Stimulated activated CD8-positive, alpha-beta memory T cell treated with anti-CD3 and anti-CD28 coated beads, Interleukin-2, amount 100 ng/mL, for 1 hour (primary cell): ENCODE measurements at places on chromosomes 5 and 9.

DNA sequence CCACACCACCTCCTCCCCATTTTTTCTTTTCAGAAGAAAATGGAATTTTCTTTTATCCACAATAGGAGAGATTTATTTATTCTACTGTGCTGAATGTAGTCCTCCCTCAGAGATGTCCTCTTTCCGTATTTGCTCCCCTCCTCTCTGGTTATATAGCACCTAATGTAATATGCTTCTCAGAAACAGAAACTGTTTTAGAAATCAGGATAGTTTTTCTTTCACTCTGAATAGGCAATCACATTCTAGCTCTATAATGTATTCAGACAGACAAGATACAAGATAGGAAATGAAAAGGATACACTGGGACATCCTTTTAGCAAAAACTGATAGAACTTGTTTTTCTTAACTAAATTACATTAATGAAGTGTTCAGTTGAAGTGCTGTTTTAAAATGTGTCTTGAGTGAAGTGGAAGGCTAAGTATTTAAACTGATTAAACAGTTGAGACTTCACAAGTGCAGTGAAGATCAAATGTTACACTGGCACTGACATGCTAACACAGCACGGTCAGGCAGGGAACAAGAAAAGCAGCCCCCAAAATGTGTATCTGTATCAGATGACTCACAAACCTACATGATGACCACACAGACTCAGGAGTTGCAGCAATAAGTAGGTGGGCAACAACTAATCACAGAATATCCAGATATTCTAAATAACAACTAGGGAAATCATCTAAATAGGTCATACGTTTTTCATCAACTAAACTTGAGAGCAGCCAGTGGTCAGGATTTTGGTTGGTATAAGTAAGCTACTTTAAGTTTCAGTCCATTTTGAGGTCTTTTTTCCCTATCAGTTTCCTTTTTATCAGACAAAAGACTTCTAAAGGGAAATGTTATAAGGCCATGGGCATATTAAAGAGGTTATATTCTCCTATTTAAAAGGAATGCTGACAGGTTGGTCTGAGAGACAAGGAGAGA is 260.4 kb downstream of the MLLT3 start:
- DNase-seq, result no peak

DNA sequence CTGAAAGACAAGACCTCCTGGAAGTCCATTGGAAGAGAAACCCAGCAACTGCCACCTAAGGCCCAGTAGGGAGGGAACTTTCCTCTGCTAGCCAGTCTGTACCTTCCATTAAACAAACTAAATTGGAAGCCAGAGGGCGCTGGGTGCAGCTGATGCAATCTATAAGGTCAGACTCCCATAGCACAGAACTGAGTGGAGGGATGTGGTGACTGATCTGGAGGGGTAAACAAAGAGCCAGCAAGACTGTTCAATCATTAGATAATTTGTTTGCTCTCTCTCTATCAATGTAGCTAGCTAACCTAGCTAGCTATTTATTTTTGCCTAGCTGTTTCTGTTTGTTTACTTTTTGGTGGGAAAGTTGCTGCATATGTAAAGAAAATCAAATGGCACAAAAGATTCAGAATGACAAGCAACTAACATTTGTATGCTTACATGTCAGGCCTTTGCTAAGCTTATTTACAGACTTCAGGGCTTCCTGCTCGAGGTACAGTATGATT is 291.8 kb upstream of the DAB2 start:
- no peak for DNase-seq

DNA sequence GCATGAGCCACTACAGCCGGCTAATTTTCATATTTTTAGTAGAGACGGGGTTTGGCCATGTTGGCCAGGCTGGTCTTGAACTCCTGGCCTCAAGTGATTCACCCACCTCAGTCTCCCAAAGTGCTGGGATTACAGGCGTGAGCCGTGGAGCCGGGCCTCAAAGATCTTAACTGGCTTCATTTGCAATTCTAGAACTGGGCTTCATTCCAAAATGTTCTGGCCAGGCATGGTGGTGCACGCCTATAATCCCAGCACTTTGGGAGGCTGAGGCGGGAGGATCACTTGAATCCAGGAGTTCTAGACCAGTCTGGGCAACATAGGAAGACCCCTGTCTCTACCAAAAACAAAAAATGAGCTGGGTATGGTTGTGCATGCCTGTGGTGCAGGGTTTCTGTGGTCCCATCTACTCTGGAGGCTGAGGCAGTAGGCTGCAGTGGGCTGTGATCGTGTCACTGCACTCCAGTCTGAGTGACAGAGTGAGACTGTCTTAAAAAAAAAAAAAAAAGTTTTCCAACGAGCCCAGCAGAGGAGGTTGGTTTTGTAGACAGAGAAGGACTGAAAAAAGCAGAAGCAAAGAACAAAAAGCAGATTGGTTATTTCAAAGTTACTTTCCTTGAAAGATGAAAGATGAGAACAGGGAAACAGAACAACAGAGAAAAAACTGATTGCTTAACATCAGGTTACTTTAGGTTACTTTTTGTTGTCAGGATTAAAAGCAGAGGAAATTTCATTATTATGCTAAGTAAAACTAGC is 78.2 kb downstream of the ANKRD55 start:
- no peak for DNase-seq

DNA sequence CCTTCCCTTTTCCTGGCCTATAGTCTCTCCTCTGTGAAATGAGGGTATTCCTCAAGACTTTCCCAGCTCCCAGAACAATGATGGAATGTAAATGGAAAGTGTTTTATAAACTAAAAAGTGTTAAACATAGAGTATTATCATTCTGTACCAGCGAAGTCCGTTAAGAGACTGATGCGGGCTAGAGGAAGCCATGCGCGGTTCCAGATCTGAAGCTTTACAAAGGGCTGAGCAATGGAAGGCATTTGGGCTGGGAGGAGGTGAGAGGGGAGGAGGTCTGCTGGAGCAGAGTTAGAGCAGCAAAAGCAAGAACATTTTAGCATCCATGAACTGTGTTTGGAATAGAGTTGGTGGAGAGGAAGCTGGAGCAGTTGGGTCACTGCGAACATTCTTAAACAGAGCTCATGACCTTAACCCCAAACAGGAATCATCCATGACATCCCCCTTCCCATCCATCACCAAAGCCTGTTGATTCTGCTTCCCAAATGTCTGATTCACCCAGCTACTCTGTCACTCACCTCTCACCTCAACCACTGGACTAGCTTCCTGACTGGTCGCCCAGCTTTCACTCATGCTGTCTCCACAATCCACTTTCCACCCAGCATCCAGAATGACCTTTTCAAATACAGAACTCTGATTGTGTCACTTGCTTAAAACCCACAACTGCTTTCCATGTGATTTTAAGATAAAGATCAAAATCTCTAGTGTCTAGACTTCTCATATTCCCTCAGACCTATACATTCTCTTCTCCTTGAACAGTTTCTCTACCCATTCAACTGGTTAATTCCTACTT is 37.1 kb downstream of the CDK5RAP2 start:
- no peak for DNase-seq

- DNase-seq, result no peak
Observed at GRCh38 chr5:6905883-6906282, 192.7 kb downstream of the TENT4A start.

GRCh38 chr5:157593052-157593757 is 17.6 kb upstream of the ADAM19 start:
- DNase-seq, result no peak

- no peak for DNase-seq
Observed at GRCh38 chr9:85685081-85685480, 56.7 kb downstream of the AGTPBP1 start.

DNA sequence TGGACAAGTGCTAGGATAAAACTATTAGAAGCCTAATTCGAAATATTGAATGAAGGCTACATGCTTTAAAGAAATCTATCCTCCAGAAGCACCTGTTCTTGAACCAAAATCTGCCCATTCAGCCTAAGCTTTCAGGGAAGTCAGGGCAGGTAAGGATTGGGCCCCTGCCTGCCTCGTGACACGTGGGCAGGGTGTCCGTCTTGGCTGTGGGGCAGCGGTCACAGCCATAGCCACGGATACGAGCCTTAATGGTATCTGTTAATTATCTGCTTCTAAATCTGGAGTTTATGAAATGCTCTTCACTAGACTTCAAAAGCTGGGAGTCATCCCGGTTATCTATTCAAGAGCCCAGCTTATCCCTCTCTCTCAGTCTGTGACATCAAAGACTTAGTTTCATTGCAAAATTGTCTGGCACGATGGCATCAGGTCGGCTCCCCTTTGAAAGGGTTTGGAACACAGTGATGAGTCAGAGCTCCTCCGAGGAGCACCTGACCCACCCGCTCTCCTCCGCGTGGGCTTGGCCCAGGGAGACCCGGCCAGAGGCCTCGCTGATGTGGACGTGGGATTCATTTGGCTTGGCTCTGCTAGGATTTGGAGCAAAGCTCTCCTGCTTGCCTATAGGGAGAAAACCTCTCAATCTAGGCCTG is 135.9 kb downstream of the MACROH2A1 start:
- DNase-seq, result no peak

DNA sequence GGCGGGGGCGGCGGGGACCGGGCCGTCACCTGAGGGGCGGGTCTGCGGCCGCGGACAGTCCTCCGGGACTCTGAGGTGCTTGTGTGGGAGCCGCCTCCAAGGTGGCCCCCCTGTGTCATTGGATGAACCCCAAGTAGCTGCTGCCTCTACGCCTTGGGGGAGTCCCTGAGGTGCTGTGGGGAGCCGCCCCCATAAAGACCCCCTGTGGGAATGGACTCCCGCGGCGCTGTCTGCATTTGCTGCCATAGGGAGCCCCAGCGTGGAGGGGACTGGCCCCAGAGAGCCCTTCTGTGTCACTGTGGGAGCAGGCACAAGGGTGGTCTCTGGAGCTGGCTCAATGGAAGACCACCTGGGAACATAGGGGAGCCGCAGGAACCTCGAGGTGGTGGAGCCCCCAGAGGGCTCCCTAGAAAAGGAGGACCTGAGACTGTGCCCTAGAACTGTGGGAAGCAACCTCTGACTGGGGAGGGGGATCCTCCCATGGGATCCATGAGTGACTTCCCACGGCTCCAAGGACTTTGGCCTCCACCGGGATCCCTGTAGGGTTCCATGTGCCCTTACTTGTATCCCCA is 412 bp downstream of the PHF24 start:
- no peak for DNase-seq

DNA sequence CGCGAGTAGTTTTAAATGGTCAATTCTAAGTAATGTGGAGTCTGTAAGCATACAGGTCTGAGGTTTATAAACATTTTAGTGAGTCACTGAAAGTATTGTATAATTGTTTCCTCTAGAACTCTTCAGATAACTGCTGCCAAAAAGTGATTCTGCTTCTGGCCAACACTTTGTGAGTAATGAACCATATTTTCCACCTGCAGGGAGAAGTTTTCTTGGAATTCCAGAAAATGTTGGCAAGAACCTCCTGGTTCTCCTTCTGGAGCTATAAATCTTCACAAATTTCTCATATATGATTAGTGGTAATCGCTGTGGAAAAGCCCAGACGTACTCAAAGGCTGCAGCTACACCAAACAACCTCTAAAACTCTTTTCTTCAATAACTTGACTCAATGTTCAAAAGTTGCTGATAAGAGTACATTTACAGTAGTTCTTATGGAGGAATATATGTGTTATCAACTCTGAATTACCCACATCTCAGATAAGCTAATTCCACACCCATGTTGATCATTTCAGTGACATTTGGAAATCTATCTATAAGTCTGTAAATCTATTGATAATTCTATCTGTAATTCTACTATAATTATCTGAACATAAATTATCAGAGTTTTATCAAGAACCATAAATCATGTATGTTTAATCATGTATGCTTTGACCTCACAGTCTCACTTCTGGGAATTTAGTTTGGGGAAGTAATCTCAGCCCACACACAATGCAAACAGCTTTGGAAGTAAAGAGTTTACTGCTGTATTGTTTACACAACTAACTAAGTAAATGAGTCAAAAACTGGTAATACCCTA is 74.1 kb downstream of the FNBP1 start:
- no peak for DNase-seq

DNA sequence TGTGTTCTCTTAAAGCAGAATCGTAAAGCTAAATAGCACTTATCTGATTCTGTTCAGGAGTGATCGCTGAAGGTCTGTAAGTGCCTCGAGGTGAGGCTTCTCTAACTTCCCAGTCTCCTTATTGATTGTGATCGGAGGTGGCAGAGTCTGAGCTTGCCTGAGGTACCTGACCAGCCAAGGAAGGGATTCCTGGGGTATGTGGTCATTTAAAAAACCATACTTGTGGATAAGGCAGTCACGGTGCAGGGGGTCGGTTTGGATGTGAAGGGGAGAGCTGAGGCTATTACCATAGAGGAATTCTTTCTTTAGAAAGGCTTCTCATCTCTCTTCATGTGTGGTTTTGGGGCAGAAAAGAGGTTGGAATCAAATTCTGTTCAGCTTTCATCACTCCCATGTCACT is 193.7 kb downstream of the TLE4 start:
- DNase-seq, result no peak

DNA sequence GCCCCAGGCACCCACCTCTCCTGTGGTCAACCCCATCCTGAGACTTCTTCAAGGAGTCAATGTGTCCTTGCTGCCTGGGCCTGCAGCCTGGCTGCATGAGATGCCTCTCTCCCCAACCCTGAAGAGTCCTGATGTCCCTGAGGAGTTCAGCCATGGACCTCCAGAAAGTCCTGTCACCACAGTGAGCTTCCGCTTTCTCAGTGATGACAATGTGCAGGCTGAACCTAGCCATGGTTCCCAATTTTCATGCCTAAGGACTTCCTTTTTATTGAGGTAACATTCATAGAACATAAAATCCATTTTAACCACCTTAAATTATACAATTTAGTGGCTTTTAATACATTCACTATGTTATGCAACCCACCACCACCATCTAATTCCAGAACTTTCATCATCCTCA is 29.1 kb downstream of the DAP start:
- DNase-seq, result no peak

- DNase-seq, result no peak
Observed at GRCh38 chr5:159497221-159497620, 166.9 kb upstream of the IL12B start.

DNA sequence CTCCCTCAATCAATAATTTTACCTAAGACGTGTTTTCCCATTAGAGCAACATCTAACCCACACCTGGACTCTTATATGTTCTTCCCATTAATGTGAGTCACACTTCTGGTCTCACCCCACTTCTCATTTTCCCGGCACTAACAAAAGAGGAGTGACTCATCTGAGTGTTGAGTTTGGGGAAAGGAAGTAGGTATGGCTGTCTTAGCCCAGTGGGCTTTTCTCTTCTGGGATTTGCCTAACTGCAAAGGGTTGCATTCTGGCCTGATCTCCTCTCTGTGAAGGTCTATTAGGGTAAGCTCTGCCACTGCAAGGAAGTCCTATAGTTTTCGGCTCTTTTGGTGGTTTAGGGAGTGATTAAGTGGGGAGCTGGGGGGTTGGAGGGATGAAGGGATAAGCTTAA is 195.6 kb downstream of the KIAA0825 start:
- no peak for DNase-seq

DNA sequence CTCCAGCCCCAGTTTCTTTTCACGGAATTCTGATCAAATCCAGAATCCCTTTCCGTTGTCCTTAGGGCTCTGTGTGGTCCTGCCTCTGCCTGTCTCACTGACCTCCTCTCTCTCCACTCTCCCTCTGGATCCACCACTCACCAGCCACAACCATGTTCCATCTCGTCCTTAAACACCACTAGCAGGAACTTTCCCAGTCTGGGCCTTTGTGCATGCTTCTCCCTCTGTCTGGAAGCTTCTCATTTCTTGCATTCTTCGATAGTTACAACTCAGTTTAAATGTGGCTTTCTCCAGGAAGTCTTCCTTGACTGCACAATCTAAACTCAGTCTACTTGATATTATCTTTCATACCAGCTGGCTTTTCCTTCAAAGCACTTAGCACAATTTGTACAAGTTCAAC is 117.7 kb upstream of the MSX2 start:
- DNase-seq, result no peak
